ENCODE measurements at places on chromosomes 16 and 17. TPM values are rescaled to one million over a fixed set of nuclear protein-coding genes. Genes with fewer than 3 reads are reported as not detected.

GRCh38 chr17:78154903-78155811, 9.0 kb downstream of the C17orf99 start:
- H3K27ac ChIP-seq, result no peak overlapping the region
- H3K4me3 ChIP-seq, result no peak overlapping the region
- DNase-seq, result no peak

DNA sequence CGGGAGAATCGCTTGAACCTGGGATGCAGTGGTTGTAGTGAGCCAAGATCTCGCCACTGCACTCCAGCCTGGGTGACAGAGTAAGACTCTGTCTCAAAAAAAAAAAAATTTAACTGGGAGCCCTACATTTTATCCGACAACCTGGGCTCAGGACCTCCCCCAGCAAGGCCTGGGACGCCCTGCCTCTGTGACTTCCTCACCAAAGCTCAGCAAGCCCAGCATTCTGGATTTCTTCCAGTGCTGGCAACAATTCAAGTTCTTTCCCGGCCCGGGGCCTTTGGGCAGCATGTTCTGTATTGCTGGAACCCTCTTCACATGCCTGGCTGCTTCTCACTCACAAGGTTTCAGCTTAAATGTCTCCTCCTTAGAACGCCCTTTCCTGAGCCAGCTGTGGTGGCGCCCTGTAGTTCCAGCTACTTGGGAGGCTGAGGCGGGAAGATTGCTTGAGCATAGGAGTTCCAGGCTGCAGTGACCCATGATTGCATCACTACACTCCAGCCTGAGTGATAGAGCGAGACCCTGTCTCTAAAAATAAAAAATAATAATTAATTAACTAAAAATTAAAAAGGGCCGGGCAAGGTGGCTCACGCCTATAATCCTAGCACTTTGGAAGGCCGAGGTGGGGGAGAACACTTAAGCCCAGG, 15.9 kb upstream of the MEIOB start:
- no peak for DNase-seq
- peaks cover 20% of the 10 kb centered on the region for H3K27me3 ChIP-seq
- H3K36me3 ChIP-seq, result no peaks in the 10 kb centered on the region
- H3K27ac ChIP-seq, result no peak overlapping the region
- H3K4me1 ChIP-seq, result no peaks in the 10 kb centered on the region

The OTOP2 gene
- total RNA-seq, result not detected

The LUC7L gene
- 193 TPM for total RNA-seq

The ACSM5 gene
- total RNA-seq, result not detected

The SLC4A1 gene
- not detected for total RNA-seq

DNA sequence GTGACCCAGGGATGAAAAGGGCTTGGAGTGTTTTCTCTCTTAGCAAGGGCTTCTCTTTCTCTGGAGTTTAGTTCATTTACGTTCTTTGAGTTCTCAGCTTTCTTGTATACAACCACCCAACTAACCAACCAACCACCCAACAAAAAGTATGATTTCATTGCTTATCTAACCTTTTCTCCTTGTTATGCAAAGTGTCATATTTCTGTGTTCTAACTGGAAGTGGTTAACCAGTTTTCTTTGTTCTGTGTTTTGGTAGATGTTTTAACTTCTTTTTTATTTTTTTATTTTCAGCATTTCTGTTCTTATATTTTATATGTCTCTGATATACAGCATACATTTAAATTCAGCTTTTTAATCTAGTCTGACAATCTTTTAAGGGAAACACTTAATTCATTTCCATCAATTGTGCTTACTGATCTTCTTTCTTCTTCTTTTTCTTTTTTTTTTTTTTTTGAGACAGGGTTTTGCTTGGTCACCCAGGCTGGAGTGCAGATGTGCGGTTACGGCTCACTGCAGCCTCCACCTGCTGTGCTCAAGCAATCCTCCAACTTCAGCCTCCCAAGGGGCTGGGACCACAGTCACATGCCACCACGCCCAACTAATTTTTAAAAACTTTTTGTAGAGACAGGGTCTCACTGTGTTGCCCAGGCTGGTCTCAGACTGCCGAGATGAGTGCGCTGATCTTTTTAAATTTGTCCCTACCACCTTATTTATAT, 29.6 kb downstream of the NLK start:
- no peaks in the 10 kb centered on the region for H3K27me3 ChIP-seq
- no peak for DNase-seq
- H3K27ac ChIP-seq, result peak overlapping the region; percentile 54
- H3K4me3 ChIP-seq, result peak overlapping the region; percentile 30

GRCh38 chr16:81796035-81796434, 16.9 kb downstream of the PLCG2 start:
- H3K4me3 ChIP-seq, result no peak overlapping the region
- H3K27me3 ChIP-seq, result no peaks in the 10 kb centered on the region
- no peaks in the 10 kb centered on the region for H3K36me3 ChIP-seq
- no peak for DNase-seq
- no peak overlapping the region for H3K27ac ChIP-seq

GRCh38 chr17:66432996-66433551, 130.7 kb downstream of the PRKCA start:
- no peak overlapping the region for H3K27ac ChIP-seq
- no peaks in the 10 kb centered on the region for H3K27me3 ChIP-seq
- H3K4me1 ChIP-seq, result peaks cover 71% of the 10 kb centered on the region
- H3K36me3 ChIP-seq, result no peaks in the 10 kb centered on the region
- no peak overlapping the region for H3K4me3 ChIP-seq

The OTOA gene
- 0.14 TPM for total RNA-seq

Measured in naive thymus-derived CD8-positive, alpha-beta T cell (primary cell).